Naive thymus-derived CD4-positive, alpha-beta T cell (primary cell): ENCODE measurements at places on chromosomes 3 and 15. TPM values are rescaled to one million over a fixed set of nuclear protein-coding genes. Genes with fewer than 3 reads are reported as not detected.

The C3orf85 gene
- total RNA-seq = not detected

The CCR3 gene
- total RNA-seq = 2.4 TPM

The ACTRT3 gene
- total RNA-seq = 0.28 and 0.36 TPM in 2 replicates

The CELSR3 gene
- total RNA-seq = 8.3 and 8.7 TPM in 2 replicates

The EAF2 gene
- 6.4 TPM for total RNA-seq

The C3orf38 gene
- total RNA-seq = 40.2 TPM

The TRA2B gene
- 194 TPM for total RNA-seq

The ADGRG7 gene
- total RNA-seq = not detected

The ARHGEF26 gene
- 0.08 TPM for total RNA-seq

The SUCLG2 gene
- total RNA-seq = 64.7 TPM

The CAV3 gene
- total RNA-seq = not detected

The ALS2CL gene
- total RNA-seq = 41.5 TPM

The CHST13 gene
- total RNA-seq = 0.21 TPM

The NR2E3 gene
- not detected for total RNA-seq
